Bronchial smooth muscle cell (primary cell): ENCODE measurements at places on chromosomes 5 and 9. TPM values are rescaled to one million over a fixed set of nuclear protein-coding genes. Genes with fewer than 3 reads are reported as not detected.

IFNA21 gene
- not detected in 2 replicates for total RNA-seq

CNTFR gene
- total RNA-seq = not detected in 2 replicates

HTR4 gene
- total RNA-seq = not detected in 2 replicates

PCDHGB7 gene
- 5.2 and 9.9 TPM in 2 replicates for total RNA-seq

PCDHB2 gene
- 1.3 and 8.4 TPM in 2 replicates for total RNA-seq

RAPGEF1 gene
- total RNA-seq = 13.7 and 14.9 TPM in 2 replicates

LCN6 gene
- not detected in 2 replicates for total RNA-seq

DBN1 gene
- total RNA-seq = 156 and 251 TPM in 2 replicates

ADGRD2 gene
- total RNA-seq = not detected in 2 replicates

GZMA gene
- total RNA-seq = not detected in 2 replicates

IRX1 gene
- total RNA-seq = 0.09 TPM in 1 of 2 replicates, not detected in the other

PCDHB6 gene
- total RNA-seq = 0.16 and 0.17 TPM in 2 replicates

INSL4 gene
- total RNA-seq = not detected in 2 replicates

PCDHA12 gene
- total RNA-seq = under 0.01 TPM in 2 replicates

NME5 gene
- total RNA-seq = 2.7 and 3.9 TPM in 2 replicates

GALNT12 gene
- total RNA-seq = 31.5 and 37.4 TPM in 2 replicates

CCDC183 gene
- total RNA-seq = 0.32 and 0.43 TPM in 2 replicates

CDH9 gene
- not detected in 2 replicates for total RNA-seq

NTNG2 gene
- total RNA-seq = 3.5 and 4.0 TPM in 2 replicates

DOCK8 gene
- 0.32 and 1.9 TPM in 2 replicates for total RNA-seq

EIF4E1B gene
- 0.26 TPM in 1 of 2 replicates, not detected in the other for total RNA-seq

SNX24 gene
- total RNA-seq = 8.1 and 14.7 TPM in 2 replicates

TMEM232 gene
- 6.3 and 14.7 TPM in 2 replicates for total RNA-seq

GDA gene
- total RNA-seq = not detected in 2 replicates

GPRIN1 gene
- total RNA-seq = 1.8 and 3.2 TPM in 2 replicates

IFNK gene
- not detected in 2 replicates for total RNA-seq

BRINP1 gene
- total RNA-seq = 0.09 TPM in 1 of 2 replicates, not detected in the other

PRR16 gene
- total RNA-seq = 1.6 and 5.2 TPM in 2 replicates

PSIP1 gene
- total RNA-seq = 20.5 and 31.5 TPM in 2 replicates

CER1 gene
- total RNA-seq = not detected in 2 replicates

PCDHB9 gene
- total RNA-seq = 0.16 and 0.69 TPM in 2 replicates

STPG3 gene
- total RNA-seq = 0.16 TPM in 1 of 2 replicates, not detected in the other

SARDH gene
- 3.0 and 4.6 TPM in 2 replicates for total RNA-seq

IRX4 gene
- not detected in 2 replicates for total RNA-seq

ARAP3 gene
- total RNA-seq = 2.8 and 3.5 TPM in 2 replicates

IFNA13 gene
- not detected in 2 replicates for total RNA-seq

LHX2 gene
- not detected in 2 replicates for total RNA-seq

C1QTNF3 gene
- 1.1 and 1.3 TPM in 2 replicates for total RNA-seq

ECM2 gene
- 3.6 and 7.2 TPM in 2 replicates for total RNA-seq

C8G gene
- 0.32 and 0.69 TPM in 2 replicates for total RNA-seq

FLT4 gene
- total RNA-seq = 0.09 and 0.16 TPM in 2 replicates

STC2 gene
- total RNA-seq = 315 and 727 TPM in 2 replicates

PCSK5 gene
- 4.7 and 7.1 TPM in 2 replicates for total RNA-seq

NIM1K gene
- 3.9 and 4.2 TPM in 2 replicates for total RNA-seq

IRX2 gene
- 3.3 and 4.3 TPM in 2 replicates for total RNA-seq

MLANA gene
- not detected in 2 replicates for total RNA-seq

CARD9 gene
- total RNA-seq = 0.77 and 0.79 TPM in 2 replicates

QRFP gene
- total RNA-seq = not detected in 2 replicates

SEPTIN8 gene
- 39.7 and 67.2 TPM in 2 replicates for total RNA-seq

KIAA0825 gene
- 2.7 and 5.2 TPM in 2 replicates for total RNA-seq

TOR4A gene
- 5.8 and 11.5 TPM in 2 replicates for total RNA-seq

CLINT1 gene
- 71.2 and 75.0 TPM in 2 replicates for total RNA-seq

TAF11L3 gene
- not detected in 2 replicates for total RNA-seq
